ENCODE measurements at places on chromosomes 13 and 19.

GRCh38 chr13:103246581-103247200 lies 180.5 kb upstream of the SLC10A2 start:
- no peak overlapping the region for H3K27ac ChIP-seq
- no peaks in the 10 kb centered on the region for H3K36me3 ChIP-seq
- H3K4me1 ChIP-seq: no peaks in the 10 kb centered on the region
- no peaks in the 10 kb centered on the region for H3K27me3 ChIP-seq
- H3K4me3 ChIP-seq: no peak overlapping the region

DNA sequence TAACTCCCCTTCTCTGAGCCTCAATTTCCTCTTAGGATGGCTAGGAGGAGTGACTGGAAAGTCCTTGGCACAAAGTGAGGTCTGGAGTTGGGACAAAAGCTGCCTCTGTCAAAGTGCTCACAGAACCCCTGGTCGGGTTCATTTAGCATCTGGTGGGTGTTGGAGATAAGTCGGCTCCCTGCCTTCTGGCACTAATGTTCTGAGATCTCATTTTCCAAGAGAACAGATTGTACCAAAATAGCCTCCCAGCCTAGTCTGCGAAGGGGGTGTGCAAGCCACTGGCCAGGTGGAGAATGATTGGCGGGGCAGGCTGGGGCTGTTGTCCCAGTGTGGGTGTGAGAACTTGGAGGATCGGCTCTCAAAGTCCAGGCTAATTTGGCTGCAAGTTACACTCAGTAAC lies 20.7 kb upstream of the NWD1 start:
- H3K27ac ChIP-seq: no peak overlapping the region
- H3K4me1 ChIP-seq: no peaks in the 10 kb centered on the region
- no peak overlapping the region for H3K4me3 ChIP-seq
- no peak for DNase-seq

- no peak overlapping the region for H3K4me3 ChIP-seq
- H3K4me1 ChIP-seq: no peaks in the 10 kb centered on the region
- no peak overlapping the region for H3K27ac ChIP-seq
Measured at GRCh38 chr13:21917086-21918015, 246.5 kb downstream of the FGF9 start.

- H3K27me3 ChIP-seq: no peaks in the 10 kb centered on the region
- H3K4me3 ChIP-seq: no peak overlapping the region
- H3K36me3 ChIP-seq: peaks cover 41% of the 10 kb centered on the region
- H3K27ac ChIP-seq: peak overlapping the region; percentile 99
- DNase-seq: no peak
Measured at GRCh38 chr19:43751466-43752220, 3.1 kb downstream of the SMG9 start.

GRCh38 chr19:29404951-29405727 lies 120.7 kb upstream of the VSTM2B start:
- no peak overlapping the region for H3K4me3 ChIP-seq
- no peaks in the 10 kb centered on the region for H3K36me3 ChIP-seq
- no peaks in the 10 kb centered on the region for H3K27me3 ChIP-seq
- peak; percentile 70 for DNase-seq
- peaks cover 14% of the 10 kb centered on the region for H3K4me1 ChIP-seq

- no peaks in the 10 kb centered on the region for H3K4me1 ChIP-seq
- no peak for DNase-seq
- H3K27me3 ChIP-seq: peaks cover 21% of the 10 kb centered on the region
Measured at GRCh38 chr19:45972081-45972946, 1.4 kb downstream of the NOVA2 start.

DNA sequence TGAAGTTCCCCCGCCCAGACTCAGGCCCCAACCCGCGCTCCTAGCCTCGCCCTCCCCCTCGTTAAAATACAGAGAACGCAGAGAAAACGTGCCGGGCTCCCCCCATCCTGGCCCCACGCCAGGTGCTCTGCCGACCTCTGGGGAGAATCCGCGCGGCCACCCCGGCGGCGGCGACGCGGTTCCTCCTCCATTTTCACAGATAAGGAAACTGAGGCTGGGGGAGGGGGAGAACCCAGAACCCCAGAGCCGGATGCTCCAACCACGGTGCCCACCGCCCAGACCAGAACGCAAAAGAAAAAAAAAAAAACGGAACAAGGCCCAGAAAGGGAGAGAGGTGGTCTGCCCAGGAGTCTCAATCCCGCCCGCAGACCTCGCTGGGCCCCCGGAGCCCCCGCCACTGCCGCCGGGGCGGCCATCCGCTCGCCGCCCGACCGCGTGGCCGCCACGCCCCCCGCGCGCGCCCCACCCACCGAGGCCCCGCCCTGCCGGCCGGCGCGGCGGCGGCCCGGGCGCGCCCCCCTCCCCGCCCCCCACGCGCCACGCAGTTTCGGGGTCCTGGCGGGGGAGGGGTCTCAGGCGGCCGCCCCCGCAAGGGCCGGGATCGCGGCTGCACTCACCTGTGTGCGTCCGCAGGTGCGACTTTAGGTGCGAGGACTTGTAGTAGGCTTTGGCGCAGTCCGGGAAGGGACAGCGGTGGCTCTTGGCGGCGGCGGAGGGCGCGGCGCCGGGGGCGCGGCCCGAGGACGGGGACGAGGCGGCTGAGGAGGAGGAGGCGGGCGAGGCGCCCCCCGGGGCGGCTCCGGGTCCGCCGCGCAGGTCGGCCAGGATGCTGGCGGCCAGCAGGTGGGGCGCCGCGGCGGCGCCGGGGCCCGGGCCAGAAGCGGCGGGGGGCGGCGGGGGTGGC lies 703 bp downstream of the KLF16 start:
- H3K27me3 ChIP-seq: peaks cover 10% of the 10 kb centered on the region
- H3K4me1 ChIP-seq: peaks cover 24% of the 10 kb centered on the region
- H3K27ac ChIP-seq: no peak overlapping the region
- H3K4me3 ChIP-seq: peak overlapping the region; percentile 84
- peak; percentile 52 for DNase-seq

DNA sequence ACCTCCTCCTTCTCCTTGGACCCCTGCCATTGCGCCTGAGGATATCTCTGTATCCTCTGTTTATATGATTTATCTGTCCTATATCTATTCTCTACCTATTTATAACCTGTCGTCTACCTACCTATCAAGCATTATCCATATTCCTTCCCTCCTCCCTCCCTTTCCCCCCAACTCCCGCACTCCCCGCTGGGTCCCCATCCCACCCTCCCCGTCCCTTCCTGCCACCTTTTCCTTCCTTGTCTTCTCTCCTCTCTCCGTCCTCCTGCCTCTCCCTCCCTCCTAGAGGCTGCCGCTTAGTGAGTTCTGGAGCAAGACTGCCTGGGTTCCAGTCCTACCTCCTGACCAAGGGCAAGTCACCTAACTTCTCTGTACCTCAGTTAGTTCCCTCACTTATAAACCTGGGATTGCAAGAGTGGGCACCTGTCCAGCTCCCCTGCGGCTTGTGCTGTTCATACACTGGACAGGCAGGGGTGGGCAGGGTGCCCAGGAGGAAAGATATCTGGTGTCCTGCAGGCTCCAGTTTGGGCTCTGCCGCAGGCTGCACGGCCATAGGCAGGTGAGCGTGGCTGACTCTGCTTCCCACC lies 16.1 kb downstream of the TTYH1 start:
- H3K36me3 ChIP-seq: peaks cover 4% of the 10 kb centered on the region
- peaks cover 23% of the 10 kb centered on the region for H3K4me1 ChIP-seq
- H3K27me3 ChIP-seq: no peaks in the 10 kb centered on the region
- no peak overlapping the region for H3K27ac ChIP-seq
- DNase-seq: no peak

DNA sequence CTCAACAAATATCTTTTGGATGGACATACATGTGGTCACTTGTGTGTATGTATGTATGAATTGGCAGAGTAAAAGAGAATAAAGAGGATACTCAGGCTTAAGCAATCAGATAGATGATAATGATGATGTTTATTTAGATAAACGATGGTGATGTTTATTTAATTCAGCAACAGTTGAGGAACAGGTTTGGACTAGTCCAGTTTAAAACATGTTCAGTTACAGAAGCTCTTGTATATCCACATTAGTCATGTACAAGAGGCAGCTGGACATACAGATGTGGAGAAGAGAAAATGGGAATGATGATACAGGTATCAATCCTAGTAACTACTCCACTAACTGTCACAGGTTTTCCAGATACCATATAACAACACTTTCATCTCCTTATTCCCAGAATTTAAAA lies 232.1 kb downstream of the DIAPH3 start:
- H3K36me3 ChIP-seq: no peaks in the 10 kb centered on the region
- no peak overlapping the region for H3K27ac ChIP-seq
- no peaks in the 10 kb centered on the region for H3K4me1 ChIP-seq
- H3K27me3 ChIP-seq: no peaks in the 10 kb centered on the region
- H3K4me3 ChIP-seq: no peak overlapping the region

GRCh38 chr13:72368031-72368430 lies 359.4 kb downstream of the MZT1 start:
- no peaks in the 10 kb centered on the region for H3K36me3 ChIP-seq
- no peaks in the 10 kb centered on the region for H3K4me1 ChIP-seq
- no peak overlapping the region for H3K27ac ChIP-seq

DNA sequence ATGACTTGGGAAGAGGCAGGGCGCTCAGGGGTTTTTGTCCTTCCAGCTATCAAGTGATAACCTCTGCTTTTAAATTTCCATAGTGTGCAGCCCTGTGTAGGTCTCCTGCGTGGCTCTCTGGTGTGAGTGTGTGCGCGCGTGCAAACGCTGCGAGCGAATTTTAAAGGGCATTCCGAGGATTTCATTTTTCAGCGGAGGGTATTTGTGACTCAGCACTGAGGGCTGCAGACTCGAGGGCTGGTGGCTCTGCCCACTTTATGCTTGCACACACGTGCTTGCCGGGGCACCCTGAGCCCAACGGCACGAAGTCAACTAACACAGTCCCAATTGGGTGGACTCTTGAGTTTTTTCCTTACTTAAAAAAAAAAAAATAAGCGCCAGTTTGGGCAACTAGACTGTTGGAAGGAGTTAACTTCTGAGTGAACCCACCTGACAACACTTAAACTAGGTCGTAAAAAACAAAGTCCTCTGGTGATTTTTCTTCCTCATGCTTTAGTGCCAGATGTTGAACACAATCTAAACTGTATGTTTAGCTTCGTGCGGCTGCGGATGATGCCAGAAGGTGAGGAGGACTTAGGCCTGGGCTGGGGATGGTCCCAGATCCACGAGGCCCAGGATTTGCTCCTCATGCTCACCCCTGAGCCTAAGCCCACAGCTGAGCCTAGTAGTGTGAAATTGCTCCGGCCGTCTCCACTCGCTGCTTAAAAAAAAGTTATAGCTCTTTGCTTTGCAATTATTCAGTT lies 2.1 kb downstream of the FGF9 start:
- DNase-seq: peak; percentile 31
- no peak overlapping the region for H3K27ac ChIP-seq
- no peak overlapping the region for H3K4me3 ChIP-seq
- no peaks in the 10 kb centered on the region for H3K36me3 ChIP-seq
- peaks cover 24% of the 10 kb centered on the region for H3K4me1 ChIP-seq

DNA sequence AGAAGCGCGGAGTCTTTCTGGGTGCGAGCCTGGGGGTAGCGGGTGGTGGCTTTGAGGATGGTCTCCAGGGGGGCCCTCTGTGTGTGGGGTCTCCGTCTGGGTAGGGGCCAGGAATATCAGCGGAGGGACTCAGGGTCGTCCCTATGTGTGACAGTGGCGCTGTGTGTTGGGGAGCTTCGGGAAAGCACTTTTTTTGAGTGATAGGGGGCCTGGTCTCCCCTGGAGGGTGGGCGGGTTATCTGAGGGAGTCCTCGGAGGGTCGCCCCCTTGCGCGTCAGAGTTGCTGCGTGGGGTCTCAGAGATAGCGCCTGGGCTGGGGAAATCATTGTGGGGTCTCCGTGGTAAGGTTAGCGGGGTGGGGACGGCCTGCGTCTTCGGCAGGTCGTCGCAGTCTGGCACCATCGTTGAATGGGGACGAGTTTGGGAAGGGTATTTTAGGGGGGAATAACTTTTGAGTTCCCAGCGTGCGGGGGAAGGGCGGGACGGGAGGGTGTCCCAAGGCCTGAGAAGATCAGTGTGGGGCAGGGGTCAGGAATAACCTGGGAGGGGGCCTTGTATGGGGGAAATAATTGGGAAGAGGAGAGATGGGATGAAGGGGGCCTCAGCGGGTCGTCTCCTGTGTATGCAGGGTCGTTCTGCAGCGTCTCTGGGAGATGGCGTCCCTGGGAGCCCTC lies 857 bp downstream of the IER2 start:
- H3K4me3 ChIP-seq: peak overlapping the region; percentile 80
- peaks cover 11% of the 10 kb centered on the region for H3K4me1 ChIP-seq
- no peak for DNase-seq

- H3K4me3 ChIP-seq: no peak overlapping the region
- DNase-seq: peak; percentile 1
- no peak overlapping the region for H3K27ac ChIP-seq
- no peaks in the 10 kb centered on the region for H3K27me3 ChIP-seq
Measured at GRCh38 chr13:47332149-47332548, 435.3 kb upstream of the HTR2A start.

DNA sequence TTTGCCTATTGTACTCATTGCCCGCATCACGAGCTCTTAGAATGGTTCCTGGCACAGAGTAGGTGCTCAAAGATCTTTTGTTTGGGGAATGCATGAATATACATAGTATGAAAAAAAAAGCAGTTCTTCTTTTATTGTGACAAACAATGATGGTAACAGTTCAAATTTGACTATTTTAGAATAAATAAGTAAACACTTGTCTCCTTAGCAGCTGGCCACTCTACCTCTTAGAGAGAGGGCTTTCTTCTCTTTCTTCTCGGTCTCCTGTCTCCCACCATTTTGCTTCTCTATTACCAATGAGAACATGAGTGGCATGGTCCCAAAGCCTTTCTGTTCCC lies 639 bp upstream of the SLAIN1 start:
- H3K27me3 ChIP-seq: no peaks in the 10 kb centered on the region
- no peaks in the 10 kb centered on the region for H3K36me3 ChIP-seq
- peak; percentile 5 for DNase-seq
- no peak overlapping the region for H3K27ac ChIP-seq

DNA sequence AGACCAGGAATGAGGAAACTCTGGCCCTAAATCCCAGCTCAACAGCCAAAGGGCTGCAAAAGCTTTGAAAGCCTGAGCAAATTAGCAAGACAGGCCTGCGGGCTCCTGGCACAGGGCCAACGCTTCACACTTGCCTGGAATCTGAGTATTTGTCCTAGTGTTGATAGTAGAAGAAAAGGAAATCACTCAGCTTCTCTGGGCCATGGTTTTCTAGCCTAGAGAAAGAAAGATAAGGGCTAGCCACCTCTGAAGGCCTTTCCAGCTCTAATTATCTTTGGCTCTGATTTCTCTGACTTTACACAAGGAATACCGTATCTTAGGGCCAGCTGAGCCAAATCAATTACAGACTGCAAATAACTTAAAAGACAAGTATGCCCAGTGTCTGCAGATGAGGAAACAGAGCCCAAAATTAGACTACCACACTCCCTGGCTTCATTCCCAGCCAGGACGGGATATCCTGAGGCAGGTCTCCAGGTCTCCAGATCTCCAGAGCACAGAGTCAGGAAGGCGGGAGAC lies 69.6 kb downstream of the STK24 start:
- H3K4me1 ChIP-seq: peaks cover 10% of the 10 kb centered on the region
- H3K27ac ChIP-seq: no peak overlapping the region
- H3K4me3 ChIP-seq: no peak overlapping the region
- H3K27me3 ChIP-seq: no peaks in the 10 kb centered on the region
- peaks cover 5% of the 10 kb centered on the region for H3K36me3 ChIP-seq

- H3K27me3 ChIP-seq: no peaks in the 10 kb centered on the region
- peaks cover 7% of the 10 kb centered on the region for H3K4me1 ChIP-seq
- H3K27ac ChIP-seq: no peak overlapping the region
Measured at GRCh38 chr13:103952183-103952582, 886.0 kb upstream of the SLC10A2 start.

GRCh38 chr13:110421696-110422385 lies 114.8 kb downstream of the COL4A2 start:
- H3K4me1 ChIP-seq: peaks cover 16% of the 10 kb centered on the region
- H3K27ac ChIP-seq: no peak overlapping the region
- H3K27me3 ChIP-seq: no peaks in the 10 kb centered on the region

GRCh38 chr13:38417727-38418126 lies 68.1 kb downstream of the UFM1 start:
- no peak overlapping the region for H3K4me3 ChIP-seq
- H3K27ac ChIP-seq: no peak overlapping the region
- H3K36me3 ChIP-seq: no peaks in the 10 kb centered on the region

Data from trophoblast cell (in vitro differentiated cells and primary cell).